Mesenteric fat pad (tissue), 1 donor: ENCODE measurements at places on chromosomes 3 and 15.

GRCh38 chr3:16378920-16379319, 113.9 kb downstream of the OXNAD1 start:
- no peak for DNase-seq

- DNase-seq: no peak
These were observed 427.9 kb upstream of the AGTR1 start for GRCh38 chr3:148269816-148270215.

- DNase-seq: no peak
These were observed 2.0 kb upstream of the TMED3 start for GRCh38 chr15:79308874-79309273.

GRCh38 chr3:156760333-156760732, 65.8 kb upstream of the LEKR1 start:
- no peak for DNase-seq

- DNase-seq: no peak
These were observed 325.4 kb upstream of the AGTR1 start for GRCh38 chr3:148372206-148372875.

DNA sequence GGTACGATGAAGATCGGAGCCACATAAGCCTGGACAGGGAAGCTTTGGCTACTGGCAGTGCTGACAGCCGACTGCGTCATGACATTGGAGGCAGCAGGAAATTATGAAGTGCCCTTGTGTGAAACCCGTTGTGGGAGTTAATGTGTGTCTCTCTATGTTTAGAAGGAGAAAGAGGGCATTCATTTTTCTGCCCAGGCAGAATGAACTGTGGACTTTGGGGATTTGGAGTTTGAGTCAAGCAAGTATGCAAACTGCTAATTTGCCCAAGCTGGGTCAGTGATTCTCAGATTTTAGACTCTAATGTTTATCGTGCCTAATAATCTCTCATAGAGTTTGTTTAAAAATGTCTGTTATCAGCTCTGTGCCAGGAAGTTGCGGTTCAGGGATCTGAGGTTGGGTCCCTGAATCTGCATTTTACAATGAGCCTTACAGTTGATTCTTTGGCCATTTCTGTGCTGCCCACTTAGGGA, 5.6 kb downstream of the CTXND1 start:
- no peak for DNase-seq

GRCh38 chr3:119856695-119857094, 74.8 kb downstream of the NR1I2 start:
- DNase-seq: no peak
